ENCODE measurements at places on chromosomes 12 and 14. TPM values are rescaled to one million over a fixed set of nuclear protein-coding genes. Genes with fewer than 3 reads are reported as not detected.

SAMD4A gene
- 30.6 TPM for total RNA-seq

ESR2 gene
- total RNA-seq: 0.30 TPM

TAS2R9 gene
- not detected for total RNA-seq

CAPZA3 gene
- total RNA-seq: not detected

MED6 gene
- 28.8 TPM for total RNA-seq

MDGA2 gene
- 0.24 TPM for total RNA-seq

ZNF385A gene
- total RNA-seq: 28.3 TPM

BMAL2 gene
- 2.6 TPM for total RNA-seq

Measured in lower lobe of right lung (tissue), 2 donors.